ENCODE measurements at places on chromosomes 11 and 22.

- DNase-seq, result no peak
Observed at GRCh38 chr11:126747315-126747714, 253.3 kb downstream of the KIRREL3 start.

DNA sequence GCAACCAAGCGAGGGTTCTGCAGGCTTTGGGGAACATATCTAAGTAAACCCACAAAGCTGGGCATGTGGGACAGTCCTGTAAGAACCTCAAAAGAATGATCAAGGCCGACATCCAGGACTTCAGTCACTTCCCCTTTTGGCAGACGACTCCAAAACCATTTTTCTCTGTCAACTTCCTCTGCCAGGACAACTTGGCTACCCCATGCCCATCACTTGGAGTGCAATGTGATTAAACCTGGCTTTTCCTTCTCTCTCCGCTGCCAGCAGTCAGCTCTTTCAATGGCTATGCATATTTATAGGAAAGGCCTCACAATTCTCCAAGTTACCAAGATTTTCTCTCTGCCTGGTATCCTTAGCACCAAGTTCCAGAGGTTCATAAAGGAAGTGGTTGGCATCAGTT, 78.9 kb downstream of the C11orf58 start:
- DNase-seq, result no peak

DNA sequence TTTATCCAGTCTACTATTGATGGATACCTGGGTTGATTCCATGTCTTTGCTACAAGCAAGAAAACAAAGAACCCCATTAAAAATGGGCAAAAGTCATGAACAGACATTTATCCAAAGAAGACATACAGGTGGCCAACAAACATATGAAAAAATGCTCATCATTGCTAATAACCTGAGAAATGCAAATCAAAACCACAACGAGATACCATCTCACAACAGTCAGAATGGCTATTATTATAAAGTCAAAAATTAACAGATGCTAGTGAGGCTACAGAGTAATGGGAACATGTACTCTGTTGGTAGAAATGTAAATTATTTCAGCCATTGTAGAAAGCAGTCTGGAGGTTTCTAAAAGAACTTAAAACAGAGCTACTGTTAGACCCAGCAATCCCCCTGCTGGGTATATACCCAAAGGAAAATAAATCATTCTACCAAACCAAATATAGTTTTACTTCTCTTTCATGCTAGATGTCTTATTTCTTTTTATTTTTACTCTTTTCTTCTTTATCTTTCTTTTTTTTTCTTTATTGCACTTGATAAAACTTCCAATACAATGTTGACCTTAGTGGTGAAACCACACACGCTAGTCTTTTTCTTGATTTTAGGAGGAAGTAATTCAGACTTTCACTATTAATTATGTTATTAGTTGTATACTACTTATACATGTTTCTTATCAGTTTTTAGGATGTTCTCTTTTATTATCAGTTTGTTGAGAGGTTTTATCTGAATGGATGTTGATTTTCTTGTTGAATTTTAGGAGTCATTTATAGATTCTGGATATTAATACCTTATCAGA, 14.3 kb downstream of the TRIM22 start:
- DNase-seq, result no peak

GRCh38 chr11:8362491-8362890, 98.8 kb upstream of the LMO1 start:
- no peak for DNase-seq

DNA sequence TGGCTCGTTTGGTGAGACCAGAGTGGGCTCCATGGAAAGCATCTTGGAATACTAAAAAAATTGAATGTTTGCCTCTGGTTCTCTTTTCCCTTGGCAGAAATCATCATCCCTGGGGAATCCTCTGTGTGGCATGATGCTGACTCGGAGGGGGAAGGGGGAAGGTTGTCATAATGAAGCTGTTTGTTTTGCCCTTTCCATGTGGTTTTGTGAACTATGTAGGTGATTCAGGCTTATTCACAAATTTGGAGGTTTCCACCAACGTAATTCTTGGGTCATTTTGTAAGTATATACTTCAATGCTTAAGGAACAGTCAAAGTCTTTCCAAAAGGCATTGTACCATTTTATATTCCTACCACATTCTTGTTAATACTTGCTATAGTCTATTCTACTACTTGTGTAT, 754.0 kb upstream of the FAT3 start:
- DNase-seq, result no peak

GRCh38 chr11:114812733-114813132, 134.4 kb downstream of the NXPE2 start:
- no peak for DNase-seq

DNA sequence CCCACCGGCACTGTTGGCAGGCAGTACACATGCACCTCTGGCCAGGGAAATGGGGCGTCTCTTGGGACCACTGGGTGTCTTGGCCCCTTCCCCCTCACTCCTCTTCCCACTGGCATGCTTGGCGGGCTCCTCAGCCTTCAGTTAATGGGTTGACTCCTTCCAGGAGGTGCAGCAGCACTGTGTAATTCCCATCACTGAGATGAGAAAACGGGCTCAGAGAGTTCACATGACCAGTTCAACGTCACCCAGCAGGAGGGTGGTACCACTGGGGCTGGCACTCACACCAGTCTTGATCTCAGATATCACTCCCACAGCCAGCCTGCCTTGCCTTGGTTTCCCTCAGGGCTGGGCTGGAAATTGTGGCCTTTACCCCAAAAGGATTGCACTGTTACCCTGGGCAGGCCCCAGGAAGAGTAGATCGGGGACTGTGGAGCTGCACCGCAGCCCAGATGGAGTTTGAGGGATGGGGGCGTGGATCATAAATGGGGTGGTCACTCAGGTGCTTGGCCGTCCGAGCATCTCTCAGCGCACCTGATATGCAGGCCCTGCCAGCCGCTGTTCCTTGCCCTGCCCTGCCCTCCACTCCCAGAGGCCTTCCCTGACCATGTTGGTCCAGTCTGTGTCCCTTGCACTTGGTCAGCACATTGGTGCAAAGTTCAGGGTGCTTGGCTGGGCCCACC, 16.9 kb downstream of the CAPN5 start:
- no peak for DNase-seq

GRCh38 chr22:37639070-37639760, at the start of gene SH3BP1:
Gene SH3BP1 (plus strand): TSS chr22:37639669. CDS start chr22:37639788, 119 bp downstream.
- DNase-seq, result no peak

- no peak for DNase-seq
Observed at GRCh38 chr11:108751444-108751843, 86.6 kb downstream of the DDX10 start.

DNA sequence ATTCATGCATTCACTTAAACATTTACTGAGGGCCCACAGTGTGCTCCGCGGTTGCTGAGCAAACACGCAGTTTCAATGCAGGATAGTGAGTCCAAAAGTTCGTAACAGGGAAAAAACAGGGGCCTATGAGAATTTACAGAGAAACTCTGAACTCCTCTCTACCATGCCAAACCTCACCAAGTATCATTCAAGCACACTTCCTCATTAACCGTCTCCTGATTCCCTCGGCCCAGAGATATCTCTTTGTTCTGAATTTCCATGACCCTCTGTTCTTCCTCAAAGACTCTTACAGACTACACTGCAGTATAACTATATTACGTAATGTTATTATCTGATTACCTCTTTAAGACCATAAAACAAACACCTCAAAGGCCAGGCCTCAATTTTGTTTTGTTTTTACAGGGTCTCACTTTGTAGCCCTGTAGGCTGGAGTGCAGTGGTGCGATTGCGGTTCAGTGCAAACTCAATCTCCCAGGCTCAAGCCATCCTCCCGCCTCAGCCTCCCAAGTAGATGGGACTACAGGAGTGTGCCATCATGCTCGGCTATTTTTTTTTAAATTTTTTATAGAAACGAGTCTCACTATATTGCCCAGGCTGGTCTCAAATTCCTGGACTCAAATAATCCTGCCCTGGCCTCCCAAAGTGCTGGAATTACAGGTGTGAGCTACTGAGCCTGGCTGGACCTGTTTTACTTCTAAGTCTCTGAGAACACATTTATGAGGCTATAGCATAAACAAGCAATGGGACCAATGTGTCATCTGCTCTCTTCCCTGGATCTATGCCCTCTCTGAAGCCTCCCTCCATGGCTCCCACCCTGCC, 3.6 kb downstream of the HPS4 start:
- no peak for DNase-seq

- DNase-seq, result no peak
Observed at GRCh38 chr11:77211040-77211451, 83.0 kb downstream of the MYO7A start.

GRCh38 chr11:70495351-70496310, 97.3 kb downstream of the CTTN start:
- no peak for DNase-seq

DNA sequence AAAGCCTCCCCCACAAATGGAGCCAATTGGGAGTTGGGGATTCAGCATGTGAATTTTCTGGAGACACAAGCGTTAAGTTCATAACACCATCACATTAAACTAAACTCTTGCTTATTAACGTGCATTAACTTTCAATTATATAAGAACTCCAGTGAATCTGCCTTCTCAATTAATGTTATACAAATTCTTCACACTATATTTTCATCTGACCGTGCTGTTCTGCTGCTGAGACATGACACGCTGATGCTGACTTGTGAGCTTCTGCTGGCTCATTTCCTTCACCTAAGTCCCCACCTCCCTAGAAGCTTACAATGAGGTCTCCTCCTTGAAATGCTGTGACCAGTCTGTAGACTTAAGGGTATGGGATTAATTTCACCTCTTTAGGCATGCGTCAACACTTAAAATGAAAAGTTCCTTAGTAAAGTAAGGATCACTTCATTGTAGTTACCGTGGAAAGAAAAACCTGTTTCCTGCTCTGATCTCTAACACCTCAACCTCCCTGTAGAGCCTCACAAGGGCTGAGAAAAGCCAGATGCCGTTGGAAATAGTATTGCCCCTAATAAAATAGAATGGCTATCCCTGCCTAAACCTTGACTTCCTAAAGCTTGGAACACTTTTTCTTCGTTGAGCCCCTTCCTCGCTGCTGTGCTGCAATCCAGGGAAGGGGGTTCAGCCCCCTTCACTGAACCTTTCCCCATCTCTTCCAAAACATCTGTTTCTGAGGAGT, 2.2 kb downstream of the HBG2 start:
- DNase-seq, result no peak

- no peak for DNase-seq
Observed at GRCh38 chr11:128618603-128619002, 31.2 kb upstream of the ETS1 start.

DNA sequence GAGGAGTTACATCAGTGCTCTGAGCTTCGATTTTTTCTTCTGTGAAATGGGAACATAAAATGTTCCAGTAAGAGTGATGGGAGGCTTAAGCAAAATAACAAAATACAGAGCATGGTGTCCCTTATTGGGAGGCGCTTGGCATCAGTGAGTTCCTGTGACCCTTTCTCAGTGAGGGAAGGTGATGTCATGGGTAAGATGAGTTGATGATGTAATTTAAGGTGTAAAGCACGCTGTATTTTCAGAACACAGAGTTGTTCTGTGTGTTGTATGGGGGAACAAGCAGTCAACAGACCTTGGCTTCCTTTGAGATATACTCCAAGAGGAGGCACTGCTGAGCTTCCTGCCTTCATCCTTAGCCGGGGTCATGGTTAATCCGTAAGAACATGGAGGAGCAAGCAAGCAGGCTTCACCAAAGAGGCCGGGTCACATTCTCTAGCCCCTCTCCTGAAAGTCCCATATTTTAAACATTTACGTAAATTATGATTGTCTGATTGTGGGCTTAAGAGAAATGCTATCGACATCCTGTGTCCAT, 266.7 kb downstream of the LARGE1 start:
- DNase-seq, result no peak

GRCh38 chr11:134331354-134332188, at the start of gene GLB1L2:
Gene GLB1L2 (plus strand): TSS chr11:134331988. CDS start chr11:134332062, 74 bp downstream.
- DNase-seq, result peak; percentile 21

- no peak for DNase-seq
Observed at GRCh38 chr22:25840167-25840566, 98.2 kb downstream of the MYO18B start.

DNA sequence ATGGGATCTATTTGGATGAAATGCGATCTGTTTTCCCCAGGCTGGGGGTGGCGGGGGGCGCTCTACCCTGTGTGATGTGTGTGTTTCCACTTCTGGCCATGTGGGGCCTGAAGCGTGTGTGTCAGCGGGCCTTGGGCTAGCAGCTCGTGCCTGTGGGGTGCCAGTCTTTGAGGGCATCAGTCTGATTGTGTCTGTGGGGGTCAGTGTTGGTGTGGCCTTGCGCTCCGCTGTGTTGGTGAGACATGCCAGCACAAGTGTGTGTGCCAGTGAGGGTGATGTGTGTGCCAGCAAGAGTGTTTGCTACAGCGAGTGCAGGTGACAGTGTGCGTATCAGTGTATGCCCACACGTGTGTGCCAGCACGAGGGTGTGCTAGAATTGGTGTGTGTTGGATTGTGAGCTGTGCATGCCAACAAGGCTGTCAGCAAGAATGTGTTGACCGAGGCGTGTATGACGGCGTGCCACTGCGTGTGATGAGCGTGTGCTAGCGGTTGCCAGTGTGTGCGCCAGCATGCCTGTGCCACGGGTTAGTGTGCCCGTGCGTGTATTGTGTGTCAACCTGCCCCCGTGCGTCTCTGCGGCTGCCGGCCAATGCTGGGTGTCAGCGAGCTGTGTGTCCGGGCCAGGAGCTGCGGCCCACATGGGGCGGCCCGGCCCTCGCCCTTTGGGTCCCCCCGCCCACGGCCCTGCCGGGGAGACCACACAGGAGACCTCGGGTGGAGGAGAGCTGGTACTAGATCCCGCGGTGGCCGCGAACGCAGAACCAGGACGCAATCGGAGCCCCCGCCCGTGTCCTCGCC, 519 bp downstream of the ARRB1 start:
- DNase-seq, result no peak

GRCh38 chr22:23237841-23238240, 57.5 kb downstream of the BCR start:
- no peak for DNase-seq

DNA sequence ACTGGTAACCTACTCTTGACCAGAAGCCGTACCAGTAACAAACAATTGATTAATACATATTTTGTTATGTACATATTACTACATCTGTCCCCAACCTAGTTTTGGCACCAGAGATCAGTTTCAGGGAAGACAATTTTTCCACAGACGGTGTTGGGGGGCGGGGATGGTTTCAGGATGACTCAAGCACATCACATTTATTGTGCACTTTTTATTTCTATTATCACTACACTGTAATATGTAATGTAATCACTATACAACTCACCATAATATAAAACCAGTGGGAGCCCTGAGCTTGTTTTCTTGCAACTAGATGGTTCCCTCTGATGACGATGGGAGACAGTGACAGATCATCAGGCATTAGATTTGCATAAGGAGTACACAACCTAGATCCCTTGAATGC, 15.5 kb downstream of the DGCR8 start:
- no peak for DNase-seq

DNA sequence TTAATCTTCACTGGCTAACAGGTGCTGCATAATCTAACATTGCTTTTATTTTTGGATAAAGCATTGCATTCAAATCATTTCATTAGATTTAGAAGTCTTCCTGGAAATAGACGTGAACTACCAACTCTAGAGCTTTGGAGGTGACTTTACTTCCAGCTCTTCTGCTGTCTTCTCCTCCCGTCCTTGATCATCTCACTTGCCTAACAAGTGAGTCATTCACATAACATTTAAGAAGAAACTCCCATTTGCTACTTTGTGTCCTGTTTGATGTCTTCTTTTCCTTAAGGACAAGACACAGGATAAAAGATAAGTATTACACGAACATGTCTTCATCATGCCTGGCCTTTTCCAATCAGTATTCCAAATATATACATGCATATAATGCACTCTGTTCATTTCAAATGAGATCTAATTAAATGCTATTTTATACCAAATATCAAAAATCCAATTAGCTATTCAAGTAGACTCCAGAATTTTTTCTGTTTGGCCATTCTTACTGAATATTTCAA, 88.3 kb downstream of the BDNF start:
- DNase-seq, result no peak
